Foreskin keratinocyte (primary cell): ENCODE measurements at places on chromosomes 11 and 22. TPM values are rescaled to one million over a fixed set of nuclear protein-coding genes. Genes with fewer than 3 reads are reported as not detected.

Gene FAM118A
- polyA plus RNA-seq: 7.0 and 7.5 TPM in 2 replicates

Gene EXPH5
- polyA plus RNA-seq: 1.1 and 1.5 TPM in 2 replicates

Gene PRR33
- polyA plus RNA-seq: not detected in 2 replicates

Gene KRTAP5-10
- polyA plus RNA-seq: not detected in 2 replicates

Gene GTPBP1
- 13.1 and 13.5 TPM in 2 replicates for polyA plus RNA-seq

Gene RIMBP3B
- polyA plus RNA-seq: 0.01 and 0.03 TPM in 2 replicates

Gene LRRN4CL
- 0.32 TPM in 2 replicates for polyA plus RNA-seq

Gene OR51I1
- polyA plus RNA-seq: not detected in 2 replicates

Gene OR6T1
- not detected in 2 replicates for polyA plus RNA-seq

Gene TUT1
- 12.7 and 13.6 TPM in 2 replicates for polyA plus RNA-seq

Gene CD248
- 0.04 and 0.08 TPM in 2 replicates for polyA plus RNA-seq

Gene CHEK1
- 26.3 and 32.9 TPM in 2 replicates for polyA plus RNA-seq

Gene RAB38
- 47.0 and 70.7 TPM in 2 replicates for polyA plus RNA-seq

Gene SLC22A12
- polyA plus RNA-seq: not detected in 2 replicates

Gene DENND5A
- polyA plus RNA-seq: 16.2 and 19.9 TPM in 2 replicates

Gene FOLH1
- 0.20 and 0.45 TPM in 2 replicates for polyA plus RNA-seq

Gene RTN4RL2
- 0.34 and 0.42 TPM in 2 replicates for polyA plus RNA-seq

Gene FGF19
- 0.24 TPM in 1 of 2 replicates, not detected in the other for polyA plus RNA-seq

Gene TEX12
- polyA plus RNA-seq: not detected in 2 replicates

Gene TPBGL
- 0.01 TPM in 1 of 2 replicates, not detected in the other for polyA plus RNA-seq

Gene OR5P2
- polyA plus RNA-seq: not detected in 2 replicates

Gene CRYBB2
- 0.06 TPM in 1 of 2 replicates, not detected in the other for polyA plus RNA-seq

Gene CCDC87
- polyA plus RNA-seq: 0.11 and 0.13 TPM in 2 replicates

Gene TRIM49
- not detected in 2 replicates for polyA plus RNA-seq

Gene RNF121
- polyA plus RNA-seq: 26.1 and 26.8 TPM in 2 replicates

Gene PRRG4
- polyA plus RNA-seq: 2.3 and 4.1 TPM in 2 replicates

Gene DEFB108B
- not detected in 2 replicates for polyA plus RNA-seq

Gene SMIM35
- not detected in 2 replicates for polyA plus RNA-seq

Gene MS4A14
- not detected in 2 replicates for polyA plus RNA-seq

Gene MAPK8IP2
- 0.30 and 0.31 TPM in 2 replicates for polyA plus RNA-seq

Gene SGSM1
- not detected in 2 replicates for polyA plus RNA-seq

Gene ANO3
- polyA plus RNA-seq: not detected in 2 replicates

Gene CHRDL2
- not detected in 2 replicates for polyA plus RNA-seq
